Stimulated activated CD4-positive, alpha-beta T cell treated with anti-CD3 and anti-CD28 coated beads, Interleukin-1b, Interleukin-23, amount 100 ng/mL, for 1 hour (primary cell): ENCODE measurements at places on chromosomes 16 and 17.

DNA sequence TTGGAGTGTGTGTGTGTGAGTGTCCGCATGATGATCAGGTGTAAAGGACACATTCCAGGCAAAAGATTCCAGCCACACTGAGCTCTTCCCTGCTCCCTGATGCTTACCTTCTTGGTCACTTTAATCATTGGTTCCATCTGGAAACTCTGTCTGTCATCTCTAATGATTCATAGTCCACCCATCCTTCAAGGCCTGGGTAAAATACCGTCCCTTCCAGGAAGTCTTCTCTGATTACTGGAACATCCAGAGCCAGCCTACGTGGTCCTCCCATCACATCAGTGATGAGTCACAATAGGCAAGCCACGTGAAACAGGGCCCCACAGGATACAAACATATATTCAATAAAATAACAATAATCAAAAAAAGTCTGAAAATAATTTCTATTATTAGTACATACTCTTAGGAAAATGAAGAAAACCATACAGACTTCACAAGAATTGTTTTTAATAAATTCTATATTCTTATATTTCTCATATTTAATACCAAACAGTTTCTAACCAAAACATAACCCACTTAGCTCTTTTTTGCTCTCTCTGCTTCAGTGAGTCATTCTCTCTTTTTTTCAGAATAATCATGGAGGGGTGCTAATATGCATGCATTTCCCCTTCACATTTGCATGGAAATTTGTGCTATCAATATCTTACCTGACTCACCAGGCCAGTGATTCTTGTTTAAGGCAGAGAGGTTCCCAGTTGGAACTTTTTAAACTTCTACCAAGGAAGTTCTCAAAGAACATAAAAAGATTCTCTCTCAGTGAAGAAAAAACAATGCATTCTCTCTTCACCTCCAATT is 263.2 kb downstream of the TOX3 start:
- DNase-seq = no peak

DNA sequence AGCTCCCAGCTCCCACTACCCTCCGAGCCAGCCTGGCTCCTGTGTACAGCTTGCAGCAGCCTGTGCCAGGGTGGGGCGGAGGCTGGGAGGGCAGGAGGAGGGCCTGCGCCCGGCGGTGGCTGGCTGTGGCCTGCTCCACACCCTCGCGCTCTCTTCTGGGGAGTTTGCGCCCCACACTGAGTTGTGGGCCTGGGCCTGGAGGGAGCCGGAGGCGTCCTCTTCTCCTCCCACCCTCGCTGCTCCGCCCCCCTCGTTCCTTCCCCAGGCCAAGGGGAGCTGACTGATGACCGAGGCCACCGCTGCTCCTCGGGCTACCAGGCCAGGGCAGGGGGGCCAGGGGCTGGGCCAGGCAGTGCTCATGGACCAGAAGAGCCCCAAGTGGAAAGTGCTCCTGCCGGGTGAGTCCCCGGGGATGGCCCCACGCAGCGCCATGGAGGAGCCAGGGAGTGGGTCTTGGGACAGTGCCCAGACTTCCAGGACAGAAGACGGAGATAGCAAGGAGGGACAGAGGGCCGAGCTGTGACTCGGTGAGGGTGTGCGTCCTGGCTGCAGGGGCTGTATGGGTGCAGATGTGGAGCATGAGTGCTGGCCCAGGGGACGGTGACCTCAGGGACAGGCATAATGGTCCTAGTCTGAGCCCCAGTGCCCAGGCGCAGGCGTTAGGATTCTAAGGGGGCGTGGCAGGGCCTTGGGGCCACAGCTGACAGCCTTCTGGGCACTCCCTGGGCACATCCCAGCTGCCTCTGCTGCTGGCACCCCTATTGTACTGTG is 242.1 kb upstream of the GSE1 start:
- no peak for DNase-seq

GRCh38 chr17:9179602-9180001 is 158.3 kb downstream of the NTN1 start:
- DNase-seq = no peak

DNA sequence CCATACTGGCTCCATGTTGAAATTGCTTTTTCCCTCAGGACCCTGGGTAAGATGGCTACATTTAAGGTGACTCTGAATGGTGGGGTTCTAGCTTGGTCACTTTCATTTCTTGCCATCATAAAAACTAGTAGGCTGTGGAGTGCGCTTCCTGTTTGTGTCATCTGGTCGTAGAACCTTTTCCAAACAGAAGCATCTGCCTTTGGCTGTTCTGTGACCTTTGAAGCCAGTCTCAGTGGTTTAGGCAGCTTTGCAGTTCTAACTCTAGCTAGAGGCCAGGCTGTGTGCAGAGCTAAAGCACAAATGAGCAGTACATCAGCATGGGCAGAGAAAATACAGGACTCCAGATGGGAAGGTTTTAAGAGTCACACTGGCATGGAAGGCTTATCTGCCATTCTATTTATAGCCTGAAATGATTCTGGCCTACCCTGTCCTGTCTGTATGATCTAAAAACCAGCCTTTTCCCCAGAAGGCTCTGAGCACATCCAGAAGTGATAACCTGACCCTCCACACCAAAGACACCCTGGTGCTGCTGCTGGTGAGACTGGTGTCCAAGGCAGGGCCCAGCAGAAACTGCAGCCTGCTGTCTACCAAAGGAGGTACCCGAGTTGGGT is 8.6 kb downstream of the ESRP2 start:
- DNase-seq = no peak

GRCh38 chr17:3796822-3797170 is 4.2 kb downstream of the ITGAE start:
- no peak for DNase-seq

GRCh38 chr16:84555418-84556196 is 51.1 kb upstream of the MEAK7 start:
- no peak for DNase-seq

DNA sequence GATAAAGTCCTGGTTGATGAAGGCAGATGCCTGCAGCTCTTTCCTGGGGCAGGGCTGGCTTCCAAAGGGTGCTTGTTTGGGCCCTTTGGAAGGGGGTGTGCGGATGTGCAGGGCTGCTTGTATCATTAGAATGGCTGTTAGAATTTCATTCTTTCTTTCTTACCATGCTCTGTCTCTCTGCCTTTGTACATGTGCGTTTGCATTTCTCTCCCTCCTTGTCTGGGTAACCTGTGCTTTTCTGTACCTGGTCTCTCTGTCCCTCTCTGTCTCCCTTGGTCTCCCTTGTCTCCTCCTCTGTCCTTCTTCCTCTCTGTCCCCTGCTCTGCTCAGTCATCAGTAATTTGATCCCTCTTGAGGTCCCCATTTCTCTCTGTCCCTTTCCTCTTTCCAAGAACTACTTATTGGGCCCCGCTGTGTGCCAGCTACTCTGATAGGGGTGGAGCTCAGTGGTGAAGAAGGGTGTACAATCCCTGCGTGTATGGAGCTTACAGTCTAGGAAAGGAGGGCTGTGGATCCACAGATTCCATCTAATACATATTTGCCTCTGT is 69.3 kb downstream of the PLCG2 start:
- no peak for DNase-seq

DNA sequence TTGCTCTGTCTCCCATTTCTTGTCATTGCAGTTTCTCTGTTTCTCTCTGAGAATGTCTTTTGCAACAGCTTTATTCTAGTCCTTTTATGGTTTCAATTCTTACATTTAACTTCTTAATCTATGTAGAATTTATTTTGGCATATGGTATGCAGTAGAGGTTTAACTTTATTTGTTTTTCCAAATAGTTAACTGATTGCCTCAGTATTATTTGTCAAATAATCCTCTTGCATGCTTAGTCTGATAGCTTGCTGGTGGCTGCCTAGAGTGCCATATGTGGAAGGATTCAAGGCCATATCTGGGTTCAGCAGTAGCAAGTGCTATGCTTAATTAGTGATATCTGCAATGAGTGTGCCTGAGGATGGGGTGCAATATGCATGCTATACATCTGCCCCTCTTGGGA is 6.9 kb downstream of the SNTB2 start:
- no peak for DNase-seq
